SW480 (cell line): ENCODE measurements at places on chromosomes 7 and 10.

DNA sequence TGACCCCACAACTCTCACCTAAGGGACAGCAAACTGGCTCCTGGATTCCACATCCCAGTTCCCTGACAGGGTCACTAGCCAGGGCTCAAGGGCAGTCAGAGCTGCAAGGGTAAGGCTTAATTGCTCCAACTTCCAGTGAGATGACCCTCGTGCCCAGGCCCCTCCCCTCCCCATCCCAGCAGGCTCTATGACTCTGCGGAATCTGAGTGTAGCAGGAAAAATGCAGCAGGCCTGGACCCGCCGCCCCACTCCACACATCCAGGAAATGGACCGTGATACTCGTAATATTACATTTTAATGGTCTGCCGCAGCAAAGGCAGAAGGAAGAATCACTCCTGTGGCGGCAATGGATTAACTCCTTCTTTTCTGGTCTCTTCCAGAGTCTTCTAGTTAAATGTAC, 91.7 kb upstream of the CHST15 start:
- no peak for DNase-seq

- no peak for DNase-seq
These were observed 120.9 kb downstream of the VIPR2 start for GRCh38 chr7:159023746-159024145.

GRCh38 chr7:4307316-4308204, 374.5 kb upstream of the FOXK1 start:
- DNase-seq, result no peak

DNA sequence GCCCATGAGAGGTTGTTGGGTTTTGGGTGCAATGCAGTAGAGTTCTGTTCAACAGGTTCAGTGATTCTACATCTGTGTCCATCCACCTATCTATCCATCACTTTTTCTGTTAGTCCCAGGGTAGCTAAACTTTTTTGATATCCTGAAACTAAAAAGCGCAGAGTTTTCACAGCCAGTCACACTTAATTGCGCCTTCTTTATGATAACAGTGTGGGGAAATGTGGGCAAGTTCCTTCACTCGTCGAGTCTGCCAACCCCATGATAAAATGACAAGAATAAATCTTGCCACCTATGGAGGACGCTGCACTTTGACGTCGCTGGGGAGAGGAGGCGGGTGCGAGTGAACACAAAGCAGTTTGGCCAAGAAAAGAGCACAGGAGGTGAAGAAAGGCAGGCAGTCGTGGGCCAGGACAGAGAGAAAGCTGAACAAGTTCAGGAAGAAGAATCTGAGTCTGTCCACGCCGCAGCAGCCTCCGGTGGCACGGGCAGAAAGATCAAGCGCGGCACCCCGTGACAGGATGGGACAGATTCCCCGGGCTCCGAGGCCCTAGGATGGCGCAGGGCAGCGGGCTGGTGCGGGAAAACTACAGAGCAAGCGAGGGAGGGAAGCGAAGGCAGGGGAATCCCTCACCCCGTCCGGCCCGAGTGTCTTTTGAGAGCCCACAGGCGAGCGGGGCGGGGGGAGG, 9.2 kb downstream of the SP8 start:
- DNase-seq, result peak; percentile 54

GRCh38 chr10:63713191-63714144, 192.3 kb downstream of the REEP3 start:
- no peak for DNase-seq

- DNase-seq, result peak; percentile 41
These were observed 447.8 kb upstream of the C7orf33 start for GRCh38 chr7:148142660-148143248.

- no peak for DNase-seq
These were observed 231.8 kb downstream of the WDR37 start for GRCh38 chr10:1287971-1288401.

DNA sequence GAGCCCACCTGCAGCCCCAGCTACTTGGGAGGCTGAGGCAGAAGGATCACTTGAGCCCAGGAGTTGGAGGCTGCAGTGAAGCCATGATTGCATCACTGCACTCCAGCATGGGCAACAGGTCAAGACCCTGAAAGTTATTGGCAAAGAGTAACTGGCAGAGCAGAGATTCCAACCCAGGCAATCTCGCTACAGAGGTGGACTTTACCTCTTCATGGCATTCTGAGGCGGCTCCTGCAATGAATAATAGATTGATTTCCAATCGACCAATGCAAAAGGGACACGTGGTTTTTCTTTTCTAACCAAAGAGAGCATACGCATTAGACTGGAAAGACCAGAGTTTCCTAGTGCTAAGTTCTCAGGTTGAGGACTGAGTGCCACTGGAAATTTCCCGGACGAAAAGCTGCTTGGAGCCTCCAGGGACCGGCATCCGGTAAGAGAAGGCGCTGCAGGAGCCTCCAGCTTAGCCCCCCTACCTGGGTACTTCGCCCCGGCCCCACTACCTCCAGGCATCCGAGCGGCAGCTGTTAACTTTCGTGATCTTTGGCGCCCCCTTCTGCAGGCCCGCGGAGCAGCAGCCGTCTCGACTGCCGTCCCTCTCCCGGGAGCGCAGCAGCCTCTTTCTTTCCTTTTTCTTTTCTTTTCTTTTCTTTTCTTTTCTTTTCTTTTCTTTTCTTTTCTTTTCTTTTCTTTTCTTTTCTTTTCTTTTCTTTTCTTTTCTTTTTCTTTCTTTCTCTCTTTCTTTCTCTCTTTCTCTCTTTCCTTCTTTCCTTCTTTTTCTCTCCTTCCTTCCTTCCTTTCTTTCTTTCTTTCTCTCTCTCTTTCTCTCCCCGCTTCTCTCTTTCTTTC, 4.1 kb downstream of the MBLAC1 start:
- DNase-seq, result peak; percentile 64

- DNase-seq, result no peak
These were observed 9.9 kb downstream of the PPIF start for GRCh38 chr10:79357180-79357579.

DNA sequence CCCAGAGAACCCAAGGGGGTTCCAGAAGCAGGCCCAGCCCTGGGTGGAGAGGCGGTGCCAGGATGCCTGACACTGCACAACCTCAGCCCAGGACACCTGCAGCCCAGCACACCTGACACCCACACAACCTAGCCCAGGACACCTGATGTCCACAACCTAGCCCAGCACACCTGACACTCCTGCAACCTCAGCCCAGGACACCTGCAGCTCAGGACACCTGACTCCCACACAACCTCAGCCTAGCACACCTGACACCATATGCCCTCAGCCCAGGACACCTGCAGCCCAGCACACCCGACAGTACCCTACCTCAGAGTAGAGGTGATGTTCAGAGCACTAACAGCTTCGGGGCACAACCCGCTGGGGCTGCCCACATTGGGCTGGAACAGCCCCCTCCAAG, 87.3 kb downstream of the PAXIP1 start:
- no peak for DNase-seq

- DNase-seq, result no peak
These were observed 14.4 kb upstream of the ATP6V0E2 start for GRCh38 chr7:149859369-149859768.

GRCh38 chr10:91196268-91197048, 24.0 kb upstream of the PCGF5 start:
- DNase-seq, result no peak

GRCh38 chr7:95324431-95324830, at the start of gene PON1:
TSS of gene PON1 (minus strand) at chr7:95324532. CDS start at chr7:95324475, 57 bp downstream.
- DNase-seq, result no peak

DNA sequence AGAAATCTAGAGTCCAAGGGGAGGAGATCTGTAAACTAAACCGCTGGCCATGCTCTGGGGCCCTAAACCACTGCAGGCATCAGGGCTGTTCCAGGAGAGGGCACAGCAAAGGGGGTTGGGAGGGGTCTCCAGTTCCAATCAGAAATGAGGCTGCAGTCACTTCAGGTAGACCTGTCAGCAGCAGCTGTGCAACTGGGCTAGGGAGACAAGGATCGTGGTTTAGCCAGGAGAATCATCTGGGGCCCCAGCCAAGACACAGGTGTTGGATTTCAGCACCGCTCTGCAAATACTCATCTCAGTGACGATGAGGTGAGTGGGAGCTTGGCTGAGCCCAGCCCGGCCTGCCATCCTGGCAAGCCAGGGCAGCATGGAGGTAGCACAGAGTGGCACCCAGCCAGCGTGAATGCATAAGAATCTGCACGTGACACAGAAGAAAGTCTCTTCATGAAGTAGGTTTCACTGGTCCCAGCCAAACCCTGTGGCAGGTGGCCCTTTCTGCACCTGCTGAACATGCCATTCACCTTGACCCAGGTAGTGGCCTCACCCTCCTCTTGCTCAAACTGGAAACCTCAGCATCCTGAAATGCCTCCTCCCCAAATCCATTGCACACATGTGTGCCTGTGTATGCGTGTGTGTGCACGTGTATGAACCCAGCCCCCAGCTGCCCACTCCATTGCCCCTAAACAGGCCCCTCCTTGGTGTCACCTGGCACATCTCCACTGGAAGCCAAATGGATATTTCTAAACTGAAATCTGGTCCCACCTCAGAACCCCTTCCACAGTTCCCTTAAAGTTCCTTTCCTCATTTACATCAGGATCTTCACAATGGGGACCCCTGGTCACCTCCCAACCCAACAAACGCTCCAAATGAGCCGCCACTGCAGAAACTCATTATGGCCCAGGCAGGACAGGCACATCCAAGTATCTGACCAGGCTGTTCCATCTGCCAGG, 9.6 kb downstream of the GPRIN2 start:
- no peak for DNase-seq

DNA sequence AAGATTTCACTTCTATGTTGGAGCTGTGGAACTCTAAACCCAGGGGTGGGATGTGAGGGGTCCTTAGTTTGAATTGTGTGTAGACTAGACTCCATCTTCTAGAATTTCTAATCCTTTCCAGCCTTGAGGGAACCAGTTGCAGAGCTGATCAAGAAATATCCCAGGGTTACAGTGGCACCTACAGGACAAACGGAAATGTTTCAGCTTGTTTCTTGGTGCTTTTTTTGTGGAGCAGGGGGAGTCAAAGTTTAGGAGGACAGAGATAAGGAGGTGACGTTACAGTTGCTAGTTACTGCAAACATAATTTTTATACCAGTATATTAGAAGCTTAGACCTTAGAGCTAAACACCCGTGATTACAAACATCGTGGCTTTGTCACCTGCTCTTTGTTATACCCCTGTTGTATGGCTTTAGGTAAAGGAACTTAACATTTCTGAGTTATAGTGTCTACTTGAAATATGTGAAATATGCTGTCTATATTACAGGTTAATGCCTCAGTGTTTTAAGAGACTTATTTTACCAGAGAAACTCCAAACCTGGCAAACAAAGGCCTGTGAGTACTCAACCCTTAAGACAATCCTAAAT, 84.5 kb upstream of the DYNC1I1 start:
- peak; percentile 69 for DNase-seq

- no peak for DNase-seq
These were observed 4.5 kb downstream of the SKIDA1 start for GRCh38 chr10:21520949-21521348.

DNA sequence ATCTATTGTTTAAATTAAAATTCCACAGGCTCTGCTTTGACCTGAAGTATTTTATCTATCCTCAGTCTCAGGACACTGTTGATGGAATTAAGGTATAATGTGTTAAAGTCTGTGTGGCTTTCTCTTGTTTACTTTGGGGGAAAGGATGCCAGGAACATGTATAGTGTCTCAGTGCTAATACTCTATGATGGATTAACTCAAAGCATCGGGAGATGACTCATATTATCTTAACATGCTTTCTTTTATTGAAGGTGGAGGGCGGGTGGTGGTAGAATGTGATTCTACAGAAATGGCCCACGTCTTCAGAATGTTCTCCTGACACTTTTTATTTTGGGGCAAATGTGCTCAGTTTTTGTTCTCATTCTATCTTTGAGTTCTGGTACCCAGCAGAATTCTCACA, 189.0 kb downstream of the ANKRD30A start:
- no peak for DNase-seq

- DNase-seq, result no peak
These were observed 138.3 kb downstream of the EGFR start for GRCh38 chr7:55156919-55157763.

GRCh38 chr7:124398937-124399552, 366.2 kb upstream of the TMEM229A start:
- no peak for DNase-seq

- DNase-seq, result no peak
These were observed 10.3 kb upstream of the IFIT1B start for GRCh38 chr10:89367529-89367928.

DNA sequence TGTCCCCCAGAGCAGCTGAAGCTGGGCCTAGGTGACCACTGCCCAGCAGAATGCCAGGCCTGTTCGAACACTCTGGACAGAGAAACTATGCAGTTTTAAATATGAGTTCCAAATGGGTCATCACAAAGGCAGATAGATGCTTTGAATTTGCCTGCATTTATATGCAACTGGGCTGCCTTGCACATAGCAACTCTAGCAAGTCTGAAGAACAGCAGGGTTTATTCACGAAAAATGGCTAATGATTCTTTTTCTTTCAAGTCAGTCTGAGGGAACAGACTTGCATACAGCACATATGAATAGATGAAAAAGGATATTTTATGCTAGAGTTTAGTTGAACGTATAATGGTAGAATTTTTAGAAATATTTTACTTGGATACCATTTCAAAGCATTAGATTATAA, 68.5 kb downstream of the SLC35B4 start:
- DNase-seq, result no peak

DNA sequence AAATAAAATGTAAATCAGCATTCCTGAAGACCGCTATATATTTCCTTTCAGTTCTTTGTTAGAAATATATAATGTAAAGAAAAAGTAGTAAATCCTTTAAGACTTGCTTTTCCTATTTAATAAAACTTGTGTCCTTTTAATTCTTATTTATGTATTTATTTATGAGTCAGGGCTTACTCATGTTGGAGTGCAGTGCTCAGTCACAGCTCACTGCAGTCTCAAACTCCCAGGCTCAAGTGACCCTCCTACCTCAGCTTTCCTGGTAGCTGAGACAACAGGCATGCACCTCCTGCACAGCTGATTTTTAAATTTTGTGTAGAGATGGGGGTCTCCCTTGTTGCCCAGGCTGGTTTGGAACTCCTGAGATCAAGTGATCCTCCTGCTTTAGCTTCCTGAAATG, 724.5 kb downstream of the ANKRD7 start:
- no peak for DNase-seq

- no peak for DNase-seq
These were observed 34.7 kb downstream of the NPTX2 start for GRCh38 chr7:98651760-98652159.

GRCh38 chr7:50631639-50632038, 66.4 kb upstream of the DDC start:
- DNase-seq, result no peak

DNA sequence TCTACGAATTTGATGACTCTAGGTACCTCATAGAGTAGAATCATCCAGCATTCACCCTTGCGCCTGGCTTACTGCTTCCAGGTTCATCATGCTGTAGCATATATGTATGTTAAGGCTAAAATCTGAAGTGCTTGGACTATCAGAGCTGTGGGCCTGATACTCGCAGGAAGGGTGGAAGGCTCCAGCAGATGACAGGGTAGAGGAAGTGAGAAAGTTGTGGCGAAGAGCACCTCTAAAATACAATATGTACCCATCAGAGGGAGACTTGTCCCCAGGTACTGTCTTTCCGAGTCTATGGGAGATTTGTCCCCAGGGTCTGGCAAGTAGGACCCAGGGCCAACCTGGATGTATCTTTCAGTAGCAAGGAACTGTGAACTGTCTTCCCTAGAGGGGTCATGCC, 48.1 kb upstream of the PLEKHA1 start:
- no peak for DNase-seq
